GM12891 (cell line): ENCODE measurements at places on chromosomes 1 and 21.

GRCh38 chr1:243890576-243890975 is 40.5 kb upstream of the AKT3 start:
- no peak for DNase-seq

DNA sequence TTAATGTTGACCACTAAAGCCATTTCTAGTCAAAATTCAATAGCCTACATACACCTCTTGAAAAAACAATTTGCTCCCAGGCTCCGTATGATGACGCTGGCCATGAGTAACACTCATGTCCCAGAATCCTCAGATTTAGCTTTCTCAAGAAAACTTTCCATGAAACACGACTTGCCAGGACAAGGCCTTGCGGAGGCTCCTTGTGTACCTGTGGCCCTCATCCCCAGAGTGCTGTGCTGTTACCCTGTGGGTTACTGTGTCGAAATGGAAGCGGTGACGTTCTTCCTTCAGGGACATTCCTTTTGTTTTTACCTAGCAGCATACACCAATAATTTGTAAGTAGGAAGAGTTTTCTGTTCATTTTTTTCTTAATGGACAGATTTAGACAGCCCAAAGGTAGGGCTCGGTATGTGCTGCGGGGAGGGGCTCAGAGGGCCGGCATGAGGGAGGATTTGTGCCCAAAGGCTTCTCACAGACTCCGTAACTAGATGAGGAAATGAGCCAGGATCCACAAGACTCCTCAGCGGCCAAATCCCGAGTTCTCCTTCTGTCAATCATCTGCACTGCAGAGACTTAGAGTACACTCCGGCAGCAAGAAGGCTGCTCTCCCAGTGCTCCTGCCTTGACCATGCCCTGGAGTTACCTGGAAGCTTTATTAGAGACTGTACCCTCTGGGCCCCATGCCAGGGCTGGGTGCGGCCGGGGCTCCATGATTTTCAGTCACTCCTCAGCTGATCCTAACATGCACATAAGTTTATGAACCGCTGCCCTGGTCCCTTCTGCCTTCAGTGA is 17.8 kb downstream of the GNG12 start:
- no peak for DNase-seq

DNA sequence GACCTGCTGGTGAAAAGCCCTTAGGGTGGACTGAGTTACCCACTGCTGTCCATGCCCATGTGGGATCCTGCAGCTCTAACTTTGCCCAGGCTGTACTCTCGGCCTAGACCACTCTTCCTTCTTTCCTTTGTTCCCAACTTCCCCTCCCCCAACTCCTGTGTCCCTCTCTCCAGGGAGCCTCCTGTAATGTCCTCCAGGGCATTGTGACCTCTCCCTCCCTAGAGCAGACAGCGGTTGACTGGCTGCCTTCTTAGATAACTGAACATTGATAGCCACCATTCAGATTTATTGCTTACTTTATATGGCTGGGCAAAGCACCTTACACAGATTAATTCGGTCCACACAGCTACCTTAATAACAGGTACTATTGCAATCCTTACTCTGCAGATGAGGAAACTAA is 5.0 kb downstream of the RUNX1 start:
- DNase-seq, result no peak

GRCh38 chr1:39283858-39284257 is 79.4 kb downstream of the MACF1 start:
- no peak for DNase-seq

- no peak for DNase-seq
These were observed 42.6 kb downstream of the FAF1 start for GRCh38 chr1:50917138-50918137.

DNA sequence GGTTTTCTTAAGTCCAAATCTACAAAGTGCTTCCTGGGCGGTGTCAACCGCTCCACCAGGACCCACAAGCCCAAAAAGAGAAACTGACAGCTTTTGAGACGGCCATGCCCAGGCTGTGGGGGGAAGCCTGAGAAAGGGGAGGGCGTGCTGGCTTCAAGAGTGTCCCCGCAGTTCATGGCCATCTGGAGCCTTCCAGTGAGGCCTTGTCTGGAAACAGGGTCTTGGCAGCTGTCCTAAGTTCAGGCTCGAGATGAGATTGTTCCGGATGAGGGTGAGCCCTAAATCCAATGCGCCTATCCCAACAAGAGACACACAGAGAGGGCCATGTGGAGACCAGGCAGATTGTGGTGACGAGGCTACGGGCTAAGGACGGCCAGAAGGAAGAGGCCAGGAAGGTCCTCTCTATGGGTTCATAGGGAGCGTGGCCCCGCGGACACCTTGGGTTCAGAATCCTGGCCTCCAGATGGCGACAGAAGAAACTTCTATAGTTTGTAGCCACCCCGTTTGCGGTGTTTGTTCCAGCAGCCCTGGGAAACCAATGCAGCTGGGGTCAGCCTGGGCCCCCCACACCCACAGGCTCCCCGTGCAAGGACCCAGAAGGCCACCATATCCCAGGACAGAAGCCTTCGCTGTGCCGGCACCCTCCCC is 70.2 kb downstream of the ARHGEF16 start:
- no peak for DNase-seq

GRCh38 chr1:223330466-223330865 is 33.5 kb downstream of the SUSD4 start:
- DNase-seq, result no peak

DNA sequence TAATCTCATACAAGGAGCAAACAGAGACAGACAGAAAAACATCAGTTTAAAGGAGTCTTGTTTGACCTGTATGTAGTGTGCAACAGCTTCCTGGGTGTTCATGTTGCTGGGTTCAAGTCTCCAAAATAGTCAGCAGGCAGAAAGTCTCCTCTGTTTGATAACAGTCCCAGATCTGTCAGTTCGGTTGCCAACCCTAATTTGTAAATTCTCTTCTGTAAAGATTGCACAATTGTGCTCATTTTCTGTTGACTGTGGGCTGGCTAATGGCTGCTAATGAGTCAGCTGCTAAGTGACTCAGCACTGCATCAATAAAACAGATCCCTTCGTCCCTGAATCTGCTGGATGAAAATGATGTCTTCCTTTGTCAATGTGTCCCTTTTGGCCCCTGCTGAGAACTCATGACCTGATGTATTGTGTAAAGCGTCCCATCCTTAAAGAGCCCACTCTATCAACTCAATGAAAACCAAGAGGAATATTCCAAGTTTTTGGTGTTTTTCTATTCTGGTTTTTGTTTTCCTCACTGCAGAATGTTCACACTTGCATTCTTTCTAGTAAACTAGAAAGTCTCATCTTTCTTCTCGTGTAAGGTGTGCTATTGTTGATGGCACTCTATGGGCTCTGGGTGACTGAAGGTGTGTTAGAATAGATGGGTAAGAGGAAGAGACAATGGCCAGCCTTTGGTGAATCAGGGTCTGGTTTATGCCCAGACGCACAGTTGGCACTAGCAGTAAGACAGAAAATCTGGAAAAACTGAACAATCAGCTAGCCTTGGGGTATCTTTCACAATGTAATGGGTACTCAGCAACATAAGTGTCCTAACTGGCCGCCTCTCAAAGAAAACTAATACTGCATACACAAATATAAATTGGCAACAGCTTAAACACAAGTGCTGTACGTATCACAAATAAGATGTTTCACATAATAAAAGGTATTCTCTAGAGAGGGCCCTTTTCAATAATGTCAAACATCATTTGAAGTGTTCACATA is 75.1 kb upstream of the SIPA1L2 start:
- DNase-seq, result no peak

DNA sequence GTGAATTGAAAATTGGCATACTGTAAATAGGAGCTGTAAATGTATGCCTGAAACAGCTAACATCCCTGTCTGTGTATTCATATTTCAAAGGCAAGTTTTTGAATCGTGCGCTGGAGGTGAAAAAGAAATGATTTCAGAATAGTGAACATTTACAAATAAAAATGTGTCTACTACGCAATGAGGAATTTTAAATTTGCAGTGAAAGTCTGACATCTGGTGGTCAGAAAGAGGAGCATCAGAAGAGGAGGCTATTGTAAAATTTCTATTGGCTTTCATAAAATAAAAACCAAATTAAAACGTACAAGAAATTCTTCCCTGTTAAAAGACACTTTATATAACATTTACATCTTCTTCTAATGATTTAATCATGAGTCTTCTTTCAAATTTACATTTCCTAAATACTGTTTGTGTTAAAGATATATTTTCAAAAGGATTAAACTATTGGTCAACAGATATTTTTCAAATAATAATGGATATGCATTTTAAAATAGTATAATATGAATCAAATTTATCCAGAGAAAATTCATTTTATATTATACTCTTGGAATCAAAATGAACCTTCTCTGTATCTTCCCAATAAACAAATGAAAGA is 113.7 kb upstream of the RRP15 start:
- DNase-seq, result no peak

GRCh38 chr21:15252431-15252830 is 187.6 kb upstream of the NRIP1 start:
- no peak for DNase-seq

DNA sequence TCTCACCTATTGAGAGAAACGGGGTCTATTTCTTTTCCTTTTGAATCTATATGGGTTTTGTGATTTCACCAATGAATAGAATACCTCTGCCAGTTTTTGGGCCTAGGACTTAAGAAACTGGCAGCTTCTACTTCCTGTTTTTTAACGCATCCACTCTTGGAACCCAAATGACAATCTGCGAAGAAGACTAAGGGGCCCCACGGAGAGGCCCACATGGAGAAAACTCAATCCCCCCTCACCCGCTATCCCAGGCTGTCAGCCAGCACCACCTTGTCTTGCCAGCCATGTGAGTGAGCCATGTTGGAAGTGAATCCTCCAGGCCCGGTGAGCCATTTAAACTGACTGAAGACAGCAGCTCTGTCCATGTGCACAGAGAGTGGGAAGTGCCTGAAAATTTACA is 3.6 kb upstream of the HENMT1 start:
- DNase-seq, result no peak

DNA sequence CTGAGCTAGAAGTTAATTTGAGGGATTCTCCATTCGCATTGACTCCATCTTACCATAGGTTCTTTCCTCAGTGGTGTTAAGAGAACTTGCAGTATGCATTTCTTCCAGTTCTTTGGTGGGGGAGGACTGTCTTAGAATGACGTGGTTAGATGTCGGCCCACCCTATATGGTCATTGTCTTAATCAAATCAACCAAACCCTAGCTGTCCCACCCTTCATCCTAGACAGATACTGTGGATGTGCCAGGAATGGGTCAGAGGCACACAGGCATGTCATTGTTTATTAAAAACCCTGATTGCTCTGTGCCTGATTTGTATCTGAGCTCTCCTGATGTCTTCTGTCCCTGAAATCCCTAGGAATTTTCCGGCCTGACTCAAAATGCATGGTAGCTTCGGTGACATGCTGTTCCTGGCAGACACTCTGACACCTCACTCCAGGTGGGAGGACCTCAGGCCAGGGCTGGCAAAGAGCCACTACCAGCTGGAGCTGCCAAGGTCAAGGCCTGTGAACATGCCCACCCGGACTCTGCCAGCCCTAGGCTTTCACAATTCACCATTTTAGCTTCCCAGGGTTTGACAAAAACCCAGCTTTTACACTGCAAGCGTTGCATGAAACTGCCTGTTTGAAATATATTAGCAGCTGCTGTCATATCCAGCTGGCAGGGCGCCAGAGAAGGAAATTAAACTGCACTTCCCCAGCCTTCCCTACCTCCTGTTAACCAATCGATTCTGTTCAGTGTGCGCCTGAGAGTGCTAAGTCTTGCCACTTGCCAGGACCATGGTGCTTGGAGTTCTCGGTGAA is 134.0 kb downstream of the FAM78B start:
- no peak for DNase-seq

GRCh38 chr1:217431395-217431794 is 199.5 kb downstream of the GPATCH2 start:
- no peak for DNase-seq

- no peak for DNase-seq
These were observed 133.3 kb upstream of the CHRM3 start for GRCh38 chr1:239253032-239253431.

DNA sequence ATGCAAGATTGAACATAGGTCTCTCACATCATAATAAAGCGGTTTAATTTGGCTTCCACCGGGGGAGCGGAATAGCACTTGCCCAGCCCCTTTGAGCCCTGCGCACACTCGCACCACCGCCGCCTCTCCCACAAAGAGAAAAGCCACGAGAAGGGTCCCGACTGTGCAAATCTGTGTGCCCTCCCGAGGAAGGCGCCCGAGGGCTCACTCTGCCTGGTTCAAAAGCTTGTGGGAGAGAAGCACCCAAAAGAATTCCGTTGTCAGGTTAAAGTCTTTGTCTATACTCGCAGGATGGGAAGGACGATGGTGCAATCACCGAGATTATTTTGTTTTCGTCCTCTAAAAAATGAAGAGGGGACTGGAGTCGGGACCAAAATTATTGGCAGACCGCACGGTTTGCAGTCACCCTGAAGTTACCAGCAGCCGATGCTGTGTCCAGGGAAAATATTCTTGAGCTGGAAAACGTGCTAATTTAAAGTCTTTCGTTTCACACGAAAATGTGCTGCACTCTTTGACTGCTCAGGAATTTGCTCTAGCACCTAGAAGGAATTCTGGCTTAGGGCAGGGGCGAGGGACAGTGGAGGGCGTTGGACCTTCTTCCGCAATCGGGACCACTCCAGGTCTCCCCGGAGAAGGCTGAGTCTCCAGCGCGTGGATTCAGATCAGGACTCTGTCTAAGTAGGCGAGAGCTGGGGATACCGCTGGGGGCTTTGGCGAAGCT is 6.6 kb upstream of the SIM2 start:
- no peak for DNase-seq

DNA sequence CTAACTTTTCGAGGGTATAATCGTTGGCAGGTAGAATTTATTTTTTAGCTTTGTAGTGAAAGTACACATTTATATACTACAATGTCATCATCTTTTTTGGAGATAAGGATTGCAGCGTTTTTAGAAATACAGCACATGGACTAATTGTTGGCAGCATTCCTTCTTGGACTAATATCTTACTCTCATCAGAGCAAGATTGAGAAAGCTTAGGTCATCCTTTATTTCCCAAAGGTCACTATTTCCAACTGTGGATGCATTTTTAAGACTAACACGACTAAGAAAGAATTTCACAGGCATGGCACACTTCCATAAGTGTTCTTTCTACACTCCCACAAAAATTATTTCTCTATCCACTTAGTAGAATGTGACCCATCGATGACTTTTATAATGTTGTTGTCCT is 732.3 kb downstream of the NCAM2 start:
- DNase-seq, result no peak

DNA sequence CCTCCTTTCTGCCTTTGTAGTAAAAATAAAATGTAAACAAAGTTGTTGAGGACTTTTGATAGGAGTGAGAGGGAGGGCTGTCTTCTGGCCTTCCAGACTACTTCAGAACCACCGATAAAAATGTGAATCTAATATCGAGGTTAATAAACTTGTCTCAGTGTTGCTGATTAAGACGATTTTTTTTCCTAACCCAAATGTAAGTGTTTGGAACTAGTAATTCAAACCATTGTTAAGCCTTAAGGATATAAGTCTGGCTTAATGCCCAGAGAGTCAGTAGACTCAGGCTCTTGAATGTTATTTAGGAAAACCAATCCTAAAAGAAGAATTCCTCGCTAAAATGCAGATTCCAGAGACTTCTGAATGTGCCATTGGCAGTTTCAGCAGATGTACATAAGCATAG is 356.9 kb downstream of the SIPA1L2 start:
- no peak for DNase-seq

- no peak for DNase-seq
These were observed 229.4 kb downstream of the DYRK1A start for GRCh38 chr21:37595944-37596343.

GRCh38 chr1:25926731-25927496 is 20.7 kb upstream of the STMN1 start:
- no peak for DNase-seq
